Stimulated activated CD4-positive, alpha-beta T cell treated with anti-CD3 and anti-CD28 coated beads, TNF-alpha, amount 100 ng/mL, for 24 hours (primary cell): ENCODE measurements at places on chromosomes 16 and 17.
A peak's percentile ranks its signal among the peaks of the same experiment; 100 is the strongest.

DNA sequence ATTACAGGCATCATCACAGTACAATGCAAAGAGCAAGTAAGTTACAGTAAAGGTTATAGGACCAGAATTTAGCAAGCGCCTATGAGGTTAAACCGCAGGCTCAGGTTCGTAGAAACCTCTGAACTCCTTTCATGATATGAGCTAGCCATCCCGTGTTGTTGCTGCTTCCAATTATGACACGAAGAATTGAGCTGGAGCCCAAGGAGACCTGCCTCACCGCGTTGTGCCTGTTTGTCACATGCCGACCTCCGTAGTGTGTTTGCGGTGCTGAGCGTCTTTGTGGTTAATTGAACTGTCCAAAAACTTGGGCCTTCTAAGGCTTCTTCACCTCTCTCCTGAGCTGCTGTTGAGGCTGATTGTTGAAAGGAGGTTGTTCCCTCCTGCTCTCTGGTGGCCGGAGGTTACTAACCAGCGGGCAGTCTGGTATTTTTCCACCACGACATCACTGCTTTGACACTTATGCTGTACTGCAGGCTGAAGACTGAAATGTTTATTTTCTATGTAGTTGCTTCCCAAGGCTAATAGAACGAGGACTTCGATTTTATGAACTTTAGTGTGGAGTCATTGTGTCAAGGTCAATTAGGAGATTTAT lies 67.5 kb downstream of the SEC14L1 start:
- DNase-seq, result no peak

DNA sequence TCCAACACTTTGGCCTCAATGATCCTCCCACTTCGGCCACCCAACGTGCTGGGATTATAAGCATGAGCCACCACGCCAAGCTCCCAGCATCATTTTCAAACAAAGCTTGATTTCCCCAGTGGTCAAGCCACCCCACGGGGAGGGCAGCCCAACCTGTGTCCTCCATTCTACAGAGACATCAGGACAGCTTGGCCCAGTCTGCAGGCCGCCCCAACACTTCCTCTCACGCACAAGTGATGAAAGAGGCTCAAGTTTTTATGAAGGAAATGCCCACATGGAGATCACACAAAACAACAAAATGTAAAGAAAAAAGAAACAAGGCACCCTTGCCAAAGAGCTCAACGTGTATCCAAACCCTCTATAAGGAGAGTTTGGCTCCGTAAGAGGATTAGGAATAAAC lies 112.4 kb downstream of the XYLT1 start:
- no peak for DNase-seq

DNA sequence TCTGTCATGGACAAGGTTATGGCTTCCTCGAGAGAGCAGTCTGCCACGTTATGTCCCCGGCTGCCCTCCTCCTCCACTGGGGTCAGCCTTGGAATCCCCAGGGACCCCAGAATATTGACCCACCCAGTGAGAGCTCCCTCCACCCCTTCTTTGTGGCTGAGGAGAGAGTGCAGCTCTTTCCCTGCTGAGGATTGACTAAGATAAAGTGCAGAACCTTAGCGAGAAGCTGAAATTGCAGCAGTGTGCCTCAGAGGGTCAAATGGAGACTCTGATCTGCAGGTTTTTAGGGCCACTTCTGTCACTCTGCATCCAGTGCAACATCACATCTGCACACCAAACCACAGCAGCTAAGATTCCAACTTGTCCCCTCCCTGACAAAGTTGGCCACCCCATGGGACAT lies 25.6 kb upstream of the PMFBP1 start:
- DNase-seq, result no peak

GRCh38 chr16:14377326-14377725 lies 252.7 kb downstream of the PARN start:
- DNase-seq, result no peak

DNA sequence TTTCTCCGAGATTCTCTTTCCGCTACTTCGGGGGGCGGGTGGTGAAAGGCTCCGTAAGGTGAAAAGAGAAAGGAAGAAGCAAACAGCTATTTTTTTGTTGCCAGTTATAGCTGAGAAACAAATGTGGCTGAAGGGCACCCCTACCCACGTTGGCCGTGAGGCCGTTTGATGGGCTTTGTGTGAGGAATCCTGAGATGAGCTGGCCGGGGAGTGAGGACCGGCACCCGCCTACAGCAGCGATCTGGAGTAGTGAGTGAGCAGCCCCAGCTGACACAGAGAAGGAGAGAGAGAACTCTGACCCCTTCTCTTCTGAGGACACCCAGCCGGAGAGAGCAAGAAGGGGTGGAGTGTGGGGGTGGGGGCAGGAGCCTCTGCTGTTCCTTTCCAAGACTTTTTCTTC lies 5.6 kb downstream of the JPH3 start:
- no peak for DNase-seq

DNA sequence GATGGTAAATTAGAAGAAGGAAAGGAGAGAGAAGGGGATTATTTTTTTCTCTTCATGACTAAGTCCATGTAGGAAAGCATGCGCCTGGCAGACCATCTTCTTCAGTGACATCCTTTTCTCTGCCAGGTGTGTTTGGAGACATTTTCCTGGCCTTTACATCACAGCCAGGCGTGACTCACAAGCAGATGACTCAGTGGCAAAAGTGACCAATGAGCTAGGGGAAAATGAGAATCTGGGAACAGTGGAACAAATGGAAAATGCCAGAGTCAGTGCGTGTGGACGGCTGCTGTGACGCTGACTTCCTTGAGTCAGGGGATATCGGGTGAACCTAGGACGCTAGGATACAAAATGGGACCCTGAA lies 9.4 kb downstream of the KIAA0513 start:
- no peak for DNase-seq

GRCh38 chr16:1245452-1246020 lies 5.0 kb downstream of the TPSAB1 start:
- no peak for DNase-seq

GRCh38 chr17:70752966-70753467 lies 583.7 kb downstream of the KCNJ2 start:
- no peak for DNase-seq

GRCh38 chr16:54462151-54462651 lies 175.6 kb upstream of the IRX3 start:
- DNase-seq, result no peak

- no peak for DNase-seq
These were observed 59.8 kb upstream of the SMIM36 start for GRCh38 chr17:55571095-55571494.

DNA sequence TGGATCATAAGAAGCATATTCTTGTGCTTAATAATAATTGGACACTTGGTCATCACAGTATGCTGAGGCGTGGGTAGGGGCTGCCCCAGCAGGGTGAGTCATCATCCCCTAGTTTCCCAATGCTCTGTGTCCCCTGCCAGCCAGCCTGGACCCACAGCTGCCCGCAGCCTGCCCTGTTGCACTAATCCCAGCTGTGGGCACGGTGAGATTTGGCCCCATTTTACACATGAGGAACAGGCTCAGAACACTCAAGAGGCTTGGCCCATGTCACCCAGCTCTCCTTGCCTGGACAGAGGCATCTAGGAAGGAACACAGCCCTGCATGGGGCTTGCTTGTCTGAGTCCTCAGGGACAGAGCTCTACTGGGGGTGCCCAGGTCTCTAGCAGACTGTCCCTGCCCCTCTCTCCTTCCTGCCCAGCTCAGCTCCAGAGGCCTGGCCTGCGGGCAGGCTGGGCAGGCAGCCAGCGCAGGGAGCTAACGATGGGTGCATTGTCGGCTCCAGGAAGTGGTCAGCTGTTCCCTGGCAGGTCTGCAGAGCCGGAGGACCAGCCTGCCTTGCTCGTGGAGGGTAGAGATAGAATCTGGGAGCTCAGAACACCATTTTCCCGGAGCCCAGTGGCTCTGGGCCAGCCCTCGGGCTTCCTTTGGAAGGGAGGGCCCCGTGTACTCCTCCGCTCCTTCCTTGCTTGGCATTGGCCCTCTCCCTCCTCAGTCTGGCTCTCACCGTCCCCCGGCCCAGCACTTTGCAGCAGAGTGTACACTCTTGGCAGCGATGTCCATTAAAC lies 189.4 kb downstream of the RAB11FIP4 start:
- DNase-seq, result no peak

- no peak for DNase-seq
These were observed 77.0 kb downstream of the MRC2 start for GRCh38 chr17:62704381-62704971.

GRCh38 chr17:66829883-66830282 lies 5.0 kb upstream of the CACNG5 start:
- no peak for DNase-seq

GRCh38 chr16:66360624-66361324 lies 5.7 kb upstream of the CDH5 start:
- DNase-seq, result no peak

GRCh38 chr16:85216522-85217375 lies 104.5 kb upstream of the CIBAR2 start:
- peak; percentile 3 for DNase-seq

DNA sequence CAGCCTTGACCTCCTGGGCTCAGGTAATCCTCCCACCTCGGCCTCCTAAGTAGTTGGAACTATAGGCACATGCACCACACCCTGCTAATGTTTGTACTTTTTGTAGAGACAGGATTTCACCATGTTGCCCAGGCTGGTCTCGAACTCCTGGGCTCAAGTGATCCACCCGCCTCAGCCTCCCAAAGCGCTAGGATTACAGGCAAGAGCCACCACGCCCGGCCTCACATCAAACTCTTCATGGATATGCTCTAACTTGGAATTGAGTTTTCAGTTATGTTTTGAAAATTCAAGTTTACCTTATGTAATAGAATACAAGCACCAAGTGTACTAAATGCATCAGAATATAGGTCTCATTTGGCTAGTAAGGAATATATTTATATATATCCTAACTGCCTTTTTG lies 119.6 kb downstream of the BRIP1 start:
- no peak for DNase-seq

DNA sequence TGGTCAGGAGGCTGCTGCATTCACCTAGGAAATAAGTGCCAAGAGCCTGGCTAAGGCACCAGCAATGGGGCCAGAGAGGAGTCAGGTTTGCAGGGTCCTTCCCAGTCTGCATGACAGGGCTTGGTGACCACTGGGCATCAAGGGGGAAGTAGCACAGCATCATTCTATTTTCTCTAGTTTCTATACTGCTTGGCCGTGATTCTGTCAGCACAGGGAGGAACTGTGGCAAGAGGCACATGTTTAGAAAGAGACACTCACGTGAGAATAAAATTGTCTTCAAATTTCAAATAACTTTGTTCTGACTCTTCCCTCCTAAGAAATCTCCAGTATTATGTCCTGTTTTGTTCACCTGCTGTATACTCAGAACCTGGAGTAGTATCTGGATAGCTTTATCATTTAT lies 37.8 kb downstream of the ERN1 start:
- no peak for DNase-seq

- DNase-seq, result no peak
These were observed 38.7 kb downstream of the PKD1 start for GRCh38 chr16:2096853-2097595.

DNA sequence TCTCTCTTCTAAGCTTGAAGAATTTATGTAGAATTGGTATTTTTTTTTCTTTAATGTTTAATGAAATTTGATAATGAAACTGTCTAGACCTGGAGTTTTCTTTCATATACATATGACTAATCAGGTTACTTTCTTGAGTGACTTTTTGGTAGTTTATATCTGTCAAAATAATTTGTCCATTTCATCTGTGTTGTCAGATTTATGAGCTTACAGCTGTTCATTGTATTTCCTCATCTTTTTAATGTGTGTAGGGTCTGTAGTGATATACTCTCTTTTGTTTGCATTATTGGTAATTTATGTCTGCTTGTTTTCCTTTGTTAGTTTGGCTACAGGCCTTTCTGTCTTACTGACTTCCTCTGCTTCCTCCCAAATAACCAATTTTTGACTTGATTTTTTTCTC lies 55.7 kb downstream of the TAOK1 start:
- no peak for DNase-seq

GRCh38 chr17:2933606-2934005 lies 129.8 kb downstream of the OR1D5 start:
- DNase-seq, result no peak

DNA sequence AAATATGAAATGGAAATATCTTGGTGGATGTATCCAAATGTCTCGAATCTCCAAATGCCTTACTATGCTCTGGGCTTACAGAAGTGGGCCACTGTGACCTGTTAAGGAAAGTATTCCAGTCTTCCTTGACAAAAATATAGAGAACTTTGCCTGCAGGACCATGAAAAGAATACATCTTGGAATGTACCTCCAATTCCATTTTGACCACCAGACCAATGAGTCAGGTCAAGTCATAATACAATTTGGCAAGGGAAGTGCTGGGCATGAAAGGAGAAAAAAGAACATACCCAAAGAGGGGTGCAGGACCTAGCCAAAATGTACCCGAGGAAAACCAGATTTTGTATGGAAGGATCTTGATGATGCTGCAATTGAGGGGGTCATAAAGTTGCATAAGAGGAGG lies 1153.7 kb upstream of the GOT2 start:
- no peak for DNase-seq

GRCh38 chr16:82439678-82440293 lies 187.0 kb upstream of the CDH13 start:
- DNase-seq, result no peak

DNA sequence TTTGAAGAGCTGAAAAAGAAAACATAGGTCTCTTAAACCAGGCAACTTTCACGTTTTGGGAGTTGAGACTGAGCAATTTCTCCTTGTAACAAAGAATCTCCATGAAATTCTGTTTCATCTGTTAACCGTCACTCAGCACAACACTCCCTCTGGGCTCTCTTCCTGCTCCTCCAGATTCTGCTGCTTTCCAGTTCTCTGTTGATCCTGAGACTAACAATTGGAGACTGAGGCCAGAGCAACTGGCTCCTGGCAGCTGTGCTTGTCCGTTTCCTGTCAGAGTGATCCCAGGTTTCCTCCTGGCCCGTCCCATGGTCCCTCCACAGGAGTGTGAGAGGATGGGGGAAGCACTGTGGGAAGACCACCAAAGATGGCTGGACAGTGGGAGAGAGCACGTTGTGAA lies 32.5 kb downstream of the IST1 start:
- no peak for DNase-seq

- no peak for DNase-seq
These were observed 30.9 kb upstream of the CLEC18B start for GRCh38 chr16:74451951-74452758.

DNA sequence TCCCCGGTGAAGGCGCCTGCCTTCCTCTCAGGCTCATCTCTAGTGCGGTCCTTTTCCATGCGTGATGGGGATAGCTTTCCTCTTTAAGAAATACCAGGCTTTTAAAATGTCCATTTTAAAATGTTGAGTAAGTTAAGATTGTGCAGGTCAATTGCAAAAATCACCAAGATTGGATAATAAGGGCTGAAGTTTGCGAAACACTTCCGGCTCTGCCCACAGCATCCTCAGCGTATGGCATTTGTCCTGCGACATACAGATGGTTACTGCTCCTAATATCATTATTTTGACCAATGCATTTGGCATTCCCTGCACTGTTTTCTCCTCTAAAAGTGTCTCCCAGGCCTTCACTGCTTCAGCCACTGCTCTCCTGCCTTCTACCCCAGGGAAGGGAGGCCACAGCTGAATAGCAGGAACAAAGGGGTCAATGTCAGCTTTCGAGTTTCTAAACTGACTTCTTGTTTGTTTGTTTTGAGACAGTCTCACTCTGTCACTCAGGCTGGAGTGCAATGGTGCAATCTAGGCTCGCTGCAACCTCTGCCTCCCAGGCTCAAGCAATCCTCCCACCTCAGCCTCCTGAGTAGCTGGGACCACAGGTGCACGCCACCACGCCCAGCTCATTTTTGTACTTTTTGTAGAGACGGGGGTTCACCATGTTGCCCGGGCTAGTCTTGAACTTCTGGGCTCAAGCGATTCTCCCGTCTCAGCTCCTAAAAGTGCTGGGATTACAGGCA lies 91.9 kb downstream of the CRISPLD2 start:
- DNase-seq, result no peak
